ENCODE measurements at places on chromosomes 7 and 10.

DNA sequence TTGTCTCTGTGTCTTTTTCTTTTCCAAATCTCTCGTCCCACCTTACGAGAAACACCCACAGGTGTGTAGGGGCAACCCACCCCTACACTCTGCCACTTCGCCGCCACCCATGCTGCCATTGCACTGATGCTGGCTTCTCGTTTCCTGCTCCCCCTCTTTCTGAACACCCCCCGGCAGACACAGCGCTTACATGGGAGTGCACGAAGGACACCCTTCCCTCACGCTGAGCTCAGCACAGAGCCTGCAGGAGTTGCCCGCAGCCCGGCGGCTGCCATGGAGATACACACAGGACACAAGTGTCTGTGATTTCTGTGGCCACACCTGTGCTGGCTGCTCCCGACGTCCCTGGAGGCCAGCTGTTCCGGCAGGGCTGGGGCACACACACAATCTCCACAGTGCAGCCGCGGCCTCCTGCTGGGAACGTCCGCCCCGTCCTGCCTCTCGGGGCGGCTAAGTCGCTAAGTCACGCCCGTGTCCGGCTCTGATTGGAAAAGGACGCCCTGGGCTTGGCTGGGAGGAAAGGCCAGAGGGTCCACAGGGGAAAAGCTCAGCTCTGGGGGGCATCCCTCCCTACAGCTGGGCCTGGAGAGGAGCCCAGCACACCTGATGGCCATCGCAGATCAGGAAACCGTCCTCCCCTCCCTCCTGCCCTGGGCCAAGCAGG lies 349.8 kb downstream of the PTPRN2 start:
- DNase-seq, result no peak

DNA sequence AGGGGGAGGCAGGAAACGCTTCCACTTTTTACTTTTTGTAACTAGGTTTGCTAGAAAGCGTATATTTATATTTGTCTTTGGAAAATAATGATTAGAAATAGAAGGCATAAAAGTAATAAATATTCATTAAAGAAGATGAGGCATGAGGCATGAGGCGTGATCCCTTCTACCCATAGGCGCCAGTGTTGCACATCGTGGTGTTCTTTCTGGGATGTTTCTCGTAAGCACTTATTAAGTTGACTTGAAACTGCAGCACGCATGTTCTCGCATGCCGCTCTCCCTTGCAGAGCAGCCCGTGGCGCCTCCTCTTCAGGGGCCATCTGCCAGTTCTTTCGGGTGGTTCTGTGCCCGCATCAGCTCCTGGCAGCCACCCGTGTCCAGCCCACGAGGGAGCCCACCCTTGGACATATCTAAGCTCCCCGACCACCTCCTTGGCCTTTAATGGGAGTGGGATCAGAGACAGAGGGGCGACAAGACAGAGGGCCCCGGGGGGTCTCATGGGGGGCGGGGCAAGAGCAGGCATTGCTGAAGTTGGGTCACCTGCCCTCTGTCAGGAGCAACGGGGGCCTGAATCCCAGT lies 28.5 kb upstream of the CSGALNACT2 start:
- no peak for DNase-seq

GRCh38 chr7:133846203-133846945 lies 280.8 kb upstream of the LRGUK start:
- DNase-seq, result no peak

DNA sequence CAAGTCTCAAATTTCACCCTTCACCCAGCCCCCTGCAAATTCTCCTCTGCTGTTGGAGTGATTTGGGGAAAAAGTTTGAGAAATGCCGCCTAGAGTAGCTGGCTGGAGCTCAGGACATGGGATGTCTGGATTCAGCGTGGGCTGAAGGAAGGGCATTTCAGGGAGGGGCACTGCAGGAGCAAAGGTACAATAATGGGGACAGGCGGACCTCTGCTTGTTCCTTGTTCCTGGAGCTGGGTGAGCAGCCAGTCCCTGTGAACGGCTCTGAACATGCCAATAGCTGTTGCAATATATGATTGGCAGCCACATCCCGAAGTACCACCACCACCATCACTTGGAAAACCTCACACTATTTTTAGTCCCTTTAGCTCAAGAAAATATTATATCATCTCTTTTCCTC lies 23.4 kb downstream of the ADRA2A start:
- no peak for DNase-seq

- no peak for DNase-seq
Observed at GRCh38 chr7:69654849-69655707, 56.8 kb downstream of the AUTS2 start.

DNA sequence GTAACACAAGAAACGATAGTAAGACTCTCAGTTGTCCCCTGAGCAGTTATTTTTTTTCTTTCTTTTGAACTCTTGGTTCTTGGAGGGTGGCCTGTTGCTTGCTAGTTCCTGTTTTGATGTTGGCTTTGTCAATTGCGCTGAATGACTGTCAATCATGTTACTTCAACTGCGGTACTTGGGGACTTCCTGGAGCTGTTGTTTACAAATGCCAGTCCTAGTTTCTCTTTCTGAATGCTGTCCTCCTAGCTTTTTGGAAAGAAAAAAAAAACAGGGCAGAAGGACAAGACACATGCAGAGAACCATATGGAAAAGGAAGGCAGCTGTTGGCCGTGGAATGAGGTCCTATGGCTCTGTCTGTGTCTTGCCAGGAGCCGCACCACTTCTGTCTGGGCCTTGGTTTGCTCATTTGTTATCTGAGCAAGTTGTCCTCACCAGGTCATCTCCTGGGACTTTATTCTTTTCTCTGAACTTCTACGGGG lies 7.0 kb upstream of the PDCD4 start:
- DNase-seq, result no peak

GRCh38 chr7:51325261-51325676 lies 8.7 kb upstream of the COBL start:
- DNase-seq, result no peak

DNA sequence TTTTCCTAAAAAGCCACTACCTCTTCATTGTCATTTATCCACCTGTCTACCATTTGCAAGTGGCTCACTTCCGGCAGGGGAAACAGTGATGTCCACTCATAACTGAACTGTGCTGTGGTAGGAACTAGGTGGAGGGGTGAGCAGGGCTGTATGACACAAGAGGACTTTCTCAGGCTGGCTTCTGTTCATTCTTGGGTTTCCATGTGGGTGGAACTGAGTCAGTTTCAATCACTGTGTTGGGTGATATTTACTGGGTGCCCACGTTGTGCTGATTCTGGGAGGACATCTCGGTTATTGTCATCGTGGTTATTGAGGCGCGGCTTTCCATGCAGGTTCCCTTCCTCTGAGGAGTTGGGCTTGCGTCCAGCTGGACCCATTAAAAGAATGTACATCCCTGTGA lies 38.8 kb downstream of the RAMP3 start:
- no peak for DNase-seq

- DNase-seq, result no peak
Observed at GRCh38 chr10:25288181-25288580, 113.4 kb downstream of the GPR158 start.

DNA sequence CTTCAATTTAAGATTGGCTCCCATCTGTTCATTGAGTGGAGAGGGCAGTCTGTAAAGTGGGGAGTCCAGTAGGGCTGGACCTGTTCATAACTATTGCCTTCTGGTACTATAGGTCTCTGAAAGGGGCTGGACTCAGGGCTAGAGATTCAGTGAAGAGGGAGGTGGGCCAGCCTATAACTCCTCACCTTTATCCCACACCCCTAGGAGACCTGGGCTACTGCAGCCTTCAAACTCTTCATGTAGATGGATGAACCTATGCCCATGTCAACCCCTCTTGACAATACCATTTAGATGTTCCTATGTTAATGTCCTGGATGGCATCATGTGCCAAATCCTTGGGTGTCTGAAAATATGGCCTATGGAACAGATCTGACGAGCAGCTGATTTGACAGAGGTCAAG lies 22.0 kb downstream of the MBL2 start:
- no peak for DNase-seq

DNA sequence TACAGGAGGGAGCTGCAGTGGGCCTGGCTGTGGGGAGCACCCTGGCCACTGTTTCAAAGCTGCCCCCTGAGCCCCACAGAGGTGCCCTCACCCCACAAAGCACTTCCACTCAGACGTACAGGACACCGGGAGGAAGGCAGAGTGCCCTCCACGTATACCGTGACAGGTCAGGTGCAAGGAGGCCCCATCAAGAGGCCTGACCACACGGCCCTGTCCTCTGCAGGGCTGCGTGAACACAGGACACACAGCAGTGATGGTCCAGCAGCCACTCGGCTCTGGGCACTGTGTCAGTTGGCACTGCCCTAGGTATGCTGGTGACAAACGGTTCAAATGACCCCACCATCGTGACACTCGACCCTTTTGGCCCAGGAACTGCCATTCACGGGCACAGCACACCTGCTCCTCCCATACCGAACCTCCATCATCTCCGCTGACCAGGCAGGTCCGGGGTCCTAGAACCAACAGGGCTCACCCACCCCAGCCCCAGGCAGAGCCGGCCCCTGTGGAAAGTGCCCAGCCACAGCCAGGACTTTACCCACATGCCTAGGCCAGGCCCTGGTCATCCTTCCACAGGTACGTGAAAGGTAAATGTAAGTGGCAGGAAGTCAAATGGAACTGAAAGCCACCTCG lies 560.9 kb downstream of the PTPRN2 start:
- no peak for DNase-seq

DNA sequence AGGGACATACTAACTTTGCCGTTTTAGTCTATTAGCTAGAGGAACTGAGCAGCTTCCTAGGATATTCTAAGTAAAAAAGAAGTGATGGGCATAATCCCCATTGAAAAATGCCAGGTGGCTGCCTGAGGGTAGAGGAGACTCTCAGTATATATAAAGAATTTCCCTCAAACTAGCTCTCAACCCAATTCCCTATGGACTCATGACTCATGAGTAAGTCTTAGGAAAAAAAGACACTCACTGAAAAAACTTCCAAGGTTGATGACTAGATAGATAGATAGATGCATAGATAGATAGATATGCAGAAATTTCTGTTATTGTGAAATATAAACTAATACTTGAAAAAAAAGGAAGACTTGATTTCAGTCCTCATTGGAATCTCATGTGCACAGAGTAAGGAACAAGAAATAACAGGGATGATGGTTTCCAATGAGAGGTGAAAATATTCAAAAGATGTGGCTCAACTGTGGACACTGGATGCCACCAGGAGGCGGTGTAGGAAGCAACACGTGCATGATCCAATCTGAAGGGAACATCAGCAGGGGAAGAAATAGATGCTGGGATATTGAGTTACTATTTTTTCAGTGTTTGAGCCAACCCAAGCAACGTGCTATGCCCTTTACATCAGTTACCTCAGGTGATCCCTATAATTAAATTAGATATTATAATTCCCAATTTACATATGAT lies 711.0 kb upstream of the LRRTM3 start:
- DNase-seq, result no peak

DNA sequence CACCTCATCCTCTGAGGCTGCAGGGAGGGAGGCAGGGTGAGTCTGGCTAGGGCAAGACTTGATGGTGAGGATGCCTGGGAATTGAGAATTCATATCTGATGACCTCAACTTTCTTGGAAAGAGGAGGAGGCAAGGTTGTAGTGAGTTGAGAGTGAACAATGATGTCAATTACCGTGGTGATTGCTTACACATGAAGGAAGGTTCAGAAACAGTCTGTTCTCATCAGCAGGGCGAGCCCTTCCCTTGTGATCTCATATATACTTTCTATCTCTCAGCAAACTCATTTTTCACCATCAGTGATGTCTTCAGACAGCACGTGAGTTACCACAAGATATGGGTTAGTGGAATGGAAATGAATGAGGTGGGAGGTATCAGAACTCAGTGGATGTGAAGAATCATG lies 20.1 kb upstream of the COL13A1 start:
- no peak for DNase-seq

DNA sequence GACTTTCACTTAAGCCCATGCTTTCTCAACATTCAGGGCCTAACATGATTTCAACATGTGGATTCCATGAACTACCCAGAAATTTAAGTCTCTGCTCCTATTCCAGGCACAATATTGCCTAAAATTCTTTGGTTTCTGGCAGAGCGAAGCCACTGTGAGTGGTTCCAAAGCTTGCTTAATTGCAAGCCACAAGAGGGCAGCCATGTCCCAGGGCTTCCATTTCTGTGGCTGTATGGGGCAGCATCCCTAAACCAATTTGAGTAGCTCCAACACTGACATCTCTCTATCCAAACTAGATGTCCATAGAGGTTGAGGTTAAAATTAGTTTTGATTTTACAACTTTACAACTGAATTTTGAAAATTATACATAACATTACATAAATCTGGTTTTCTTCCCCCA lies 56.3 kb upstream of the MDFIC start:
- peak; percentile 33 for DNase-seq

DNA sequence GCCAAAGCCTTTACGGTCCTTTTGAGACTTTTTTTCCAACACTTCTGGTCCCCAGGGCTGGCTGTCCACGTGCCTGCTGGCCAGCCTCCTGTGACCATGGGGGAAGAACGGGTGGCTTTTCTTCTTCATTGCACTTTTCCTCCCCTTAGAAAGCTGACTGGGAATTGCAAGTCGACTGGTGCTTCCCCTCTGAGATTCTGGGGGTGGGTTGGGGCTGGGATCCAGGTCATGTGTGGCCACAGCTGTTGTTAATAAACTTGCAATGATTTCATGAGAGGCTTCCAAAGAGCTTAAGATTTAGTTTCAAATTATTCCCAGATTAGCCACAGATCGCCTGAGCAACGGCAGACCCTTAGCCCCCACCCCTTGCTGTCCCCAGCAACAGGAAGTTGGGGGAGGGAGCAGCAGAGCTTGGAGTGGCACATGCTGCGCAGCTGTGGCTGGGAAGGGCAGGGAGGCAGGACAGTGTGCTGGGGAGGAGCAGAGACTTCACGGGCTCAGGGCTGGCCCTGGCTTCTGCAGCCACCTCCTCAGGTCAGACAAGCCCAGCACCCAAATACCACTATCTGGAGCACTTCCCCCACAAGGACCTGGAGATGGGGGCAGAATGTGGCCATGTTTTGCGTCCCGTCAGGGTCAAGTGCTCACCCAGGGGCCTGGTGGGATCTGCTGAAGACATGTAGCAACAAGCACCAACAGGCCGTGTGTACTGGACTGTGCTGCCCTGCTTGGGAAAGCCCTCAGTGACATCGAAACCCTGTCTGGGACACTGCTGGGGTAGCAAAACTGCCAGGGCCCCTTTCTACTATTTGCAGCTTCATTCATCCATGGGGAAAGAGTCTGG lies 147.1 kb downstream of the RNF216 start:
- peak; percentile 69 for DNase-seq

GRCh38 chr7:75888464-75889222 lies 9.8 kb downstream of the RHBDD2 start:
- peak; percentile 51 for DNase-seq
